Activated CD4-positive, CD25-positive, alpha-beta regulatory T cell treated with anti-CD3 and anti-CD28 coated beads, Interleukin-2, amount 50 U/mL, for 16 hours (primary cell): ENCODE measurements at places on chromosomes 13 and 19.

GRCh38 chr13:108950333-108951010 lies 321.1 kb downstream of the MYO16 start:
- DNase-seq = no peak

DNA sequence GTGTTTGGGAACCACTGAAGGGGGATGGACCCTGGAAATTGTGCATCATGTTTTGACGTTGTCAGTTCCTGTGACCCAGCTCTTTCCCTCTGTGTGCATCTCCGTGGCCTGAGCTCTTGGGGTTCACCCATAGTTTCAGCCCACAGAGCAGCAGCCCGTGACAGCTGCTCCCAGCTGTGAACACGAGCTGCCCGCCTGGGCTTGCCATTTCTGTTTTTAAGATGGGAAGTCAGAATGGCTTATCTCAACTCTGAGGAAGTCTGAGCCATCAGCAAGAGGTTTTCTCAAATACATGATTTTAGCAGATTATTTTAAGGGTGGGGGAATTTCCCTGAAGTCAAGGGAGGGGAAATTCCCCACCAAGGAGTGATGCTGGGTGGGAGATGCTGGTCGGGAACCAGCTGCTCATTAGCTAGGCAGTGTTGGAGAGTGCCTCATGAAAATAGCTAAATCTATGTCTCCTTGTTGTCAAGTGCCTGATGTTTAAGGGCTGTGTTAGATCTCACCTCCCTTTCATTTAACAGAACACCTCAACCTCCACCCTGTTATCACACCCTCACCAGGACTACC lies 34.8 kb upstream of the C1QTNF9 start:
- no peak for DNase-seq

- no peak for DNase-seq
These were observed 336.3 kb downstream of the HS6ST3 start for GRCh38 chr13:96426167-96426566.

DNA sequence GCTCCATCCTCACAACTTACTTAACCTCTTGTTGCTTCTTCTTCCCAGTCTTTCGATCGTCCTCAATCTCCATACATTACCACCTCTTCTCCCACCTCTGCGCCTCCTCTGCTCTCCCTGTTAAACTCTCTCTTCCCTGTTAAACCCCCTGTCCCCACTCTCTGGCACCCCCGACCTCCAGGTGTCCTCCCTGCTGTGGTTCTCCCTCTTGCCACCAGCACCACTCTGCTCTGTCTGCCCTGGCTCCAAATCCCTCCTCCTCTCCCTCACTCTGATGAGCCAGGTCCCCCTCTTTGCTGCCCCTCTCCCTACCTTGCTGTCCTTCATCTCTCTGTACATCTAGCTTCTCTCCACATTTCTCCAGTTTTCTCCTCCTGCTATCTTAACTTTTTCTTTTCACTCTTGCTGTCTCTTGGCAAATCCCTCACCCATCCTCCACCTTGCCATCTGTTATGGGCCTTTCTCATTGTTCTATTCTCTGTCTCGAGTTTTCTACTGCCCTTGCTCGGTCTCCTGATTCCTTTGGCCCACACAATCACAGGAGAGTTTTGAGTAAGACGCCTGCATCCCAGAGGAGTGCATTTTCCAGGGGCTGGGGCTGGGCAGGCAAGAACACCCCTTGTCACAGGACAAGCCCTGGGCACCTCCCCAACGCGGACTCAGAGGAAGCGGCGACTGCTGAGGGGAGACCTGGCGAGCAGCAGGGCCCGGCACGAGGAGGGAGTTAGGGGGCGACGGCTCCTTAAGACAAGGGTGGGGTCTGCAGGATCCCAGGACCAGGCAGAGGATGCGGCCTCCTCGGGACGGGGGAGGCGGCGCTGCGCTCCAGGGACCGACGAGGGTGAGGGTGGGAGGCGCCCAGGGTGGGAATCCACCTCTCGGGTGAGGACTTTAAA lies 21.4 kb upstream of the ERVV-1 start:
- DNase-seq = no peak

GRCh38 chr19:45598267-45599001 lies 3.6 kb downstream of the GPR4 start:
- no peak for DNase-seq

DNA sequence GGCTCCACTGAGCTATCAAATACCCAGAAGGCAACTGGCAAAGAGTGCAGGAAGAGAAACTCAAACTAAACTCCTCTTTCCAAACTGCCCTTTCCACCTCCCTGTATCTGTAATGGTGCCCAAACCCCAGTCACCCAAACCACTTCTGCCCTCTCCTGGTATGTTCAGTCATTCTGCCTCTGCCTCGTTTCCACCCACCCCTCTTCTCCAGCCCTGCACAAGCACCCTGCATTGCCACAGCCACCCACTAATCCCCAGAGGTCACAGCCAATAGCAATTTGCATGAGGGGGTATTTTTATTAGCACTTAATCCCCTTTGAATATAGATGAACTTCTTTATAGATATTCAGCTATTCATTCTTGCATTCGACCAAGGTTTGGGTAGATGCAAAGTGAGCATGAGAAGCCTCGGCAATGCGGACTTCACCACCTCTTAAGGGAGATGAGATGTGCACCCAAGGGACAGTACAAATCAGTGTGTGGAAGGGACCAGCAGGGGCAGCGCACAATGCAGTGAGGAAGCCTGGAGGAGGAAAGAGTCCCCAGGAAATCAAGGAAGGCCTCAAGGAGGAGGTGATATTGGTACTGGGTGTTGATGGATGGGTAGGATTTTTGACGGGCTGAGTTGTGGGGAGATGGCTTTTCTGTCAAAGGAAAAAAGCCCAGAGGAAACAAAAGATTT lies 12.4 kb downstream of the TMEM272 start:
- DNase-seq = no peak

DNA sequence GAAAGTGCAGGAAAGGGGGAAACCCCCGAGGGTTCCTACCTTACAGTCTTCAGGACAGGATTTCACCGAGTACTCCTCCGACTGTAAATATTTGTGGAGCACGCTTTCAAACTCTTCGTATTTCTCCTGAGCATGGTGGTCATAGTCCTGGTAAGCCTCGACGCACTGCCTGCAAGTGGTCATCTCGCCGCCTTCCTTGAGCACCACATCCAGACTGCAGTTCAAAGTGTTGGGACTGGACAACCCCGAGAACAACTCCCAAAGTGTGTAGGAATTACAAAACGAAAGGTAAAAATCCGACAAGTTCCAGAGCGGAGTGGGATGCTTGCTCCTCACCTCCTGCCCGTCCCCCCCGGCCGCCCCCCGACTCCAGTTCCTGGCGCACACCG lies 349.7 kb downstream of the LIG4 start:
- DNase-seq = no peak

GRCh38 chr13:97798171-97798821 lies 155.2 kb upstream of the IPO5 start:
- no peak for DNase-seq

GRCh38 chr19:9953802-9954542 lies 17.7 kb upstream of the OLFM2 start:
- DNase-seq = no peak
